A673 (cell line): ENCODE measurements at places on chromosomes 5 and 9.

DNA sequence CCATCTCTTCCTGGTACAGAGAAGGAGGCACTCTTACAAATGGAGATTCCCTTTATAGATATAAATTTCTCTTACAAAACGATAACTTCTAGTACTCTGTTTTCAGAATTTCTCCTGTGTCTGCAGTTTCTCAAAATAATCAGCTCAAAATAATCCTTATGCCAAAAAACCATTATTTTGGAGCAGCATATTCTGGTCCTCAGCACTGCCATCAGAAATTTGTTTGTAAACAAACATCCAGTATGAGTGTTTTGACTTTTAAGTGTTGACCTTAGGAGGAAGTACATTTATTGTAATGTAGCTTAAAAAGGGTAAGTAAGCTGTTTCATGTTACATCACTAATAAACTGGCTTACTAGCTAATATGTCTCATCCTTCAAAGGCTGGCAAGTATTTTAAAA is 52.8 kb upstream of the SNAPC3 start:
- no peak for DNase-seq

DNA sequence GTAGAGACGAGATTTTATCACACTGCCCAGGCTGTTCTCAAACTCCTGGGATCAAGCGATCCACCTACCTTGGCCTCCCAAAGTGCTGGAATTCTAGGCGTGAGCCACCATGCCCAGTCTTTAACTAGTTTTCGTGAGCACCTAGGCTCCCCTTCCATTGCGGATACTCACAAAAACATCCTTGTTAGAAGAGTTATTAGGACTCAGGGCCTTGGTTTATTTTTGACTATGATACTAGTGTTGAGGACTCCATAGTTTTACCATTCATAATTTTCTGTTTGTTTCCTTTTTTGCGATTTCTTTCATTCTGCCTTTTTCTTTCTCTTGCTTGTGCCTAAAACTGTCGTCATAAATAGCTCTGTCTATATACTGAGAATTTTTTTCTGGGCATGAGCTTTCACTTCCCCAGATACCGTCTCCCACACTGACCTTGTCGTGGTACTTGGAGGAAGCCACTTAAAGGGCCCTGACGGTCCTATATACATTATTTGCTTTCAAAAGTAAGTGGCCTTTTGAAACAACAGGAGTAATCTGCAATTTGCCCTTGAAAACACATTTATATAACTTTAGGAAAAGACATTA is 5.2 kb downstream of the F2R start:
- DNase-seq = no peak

DNA sequence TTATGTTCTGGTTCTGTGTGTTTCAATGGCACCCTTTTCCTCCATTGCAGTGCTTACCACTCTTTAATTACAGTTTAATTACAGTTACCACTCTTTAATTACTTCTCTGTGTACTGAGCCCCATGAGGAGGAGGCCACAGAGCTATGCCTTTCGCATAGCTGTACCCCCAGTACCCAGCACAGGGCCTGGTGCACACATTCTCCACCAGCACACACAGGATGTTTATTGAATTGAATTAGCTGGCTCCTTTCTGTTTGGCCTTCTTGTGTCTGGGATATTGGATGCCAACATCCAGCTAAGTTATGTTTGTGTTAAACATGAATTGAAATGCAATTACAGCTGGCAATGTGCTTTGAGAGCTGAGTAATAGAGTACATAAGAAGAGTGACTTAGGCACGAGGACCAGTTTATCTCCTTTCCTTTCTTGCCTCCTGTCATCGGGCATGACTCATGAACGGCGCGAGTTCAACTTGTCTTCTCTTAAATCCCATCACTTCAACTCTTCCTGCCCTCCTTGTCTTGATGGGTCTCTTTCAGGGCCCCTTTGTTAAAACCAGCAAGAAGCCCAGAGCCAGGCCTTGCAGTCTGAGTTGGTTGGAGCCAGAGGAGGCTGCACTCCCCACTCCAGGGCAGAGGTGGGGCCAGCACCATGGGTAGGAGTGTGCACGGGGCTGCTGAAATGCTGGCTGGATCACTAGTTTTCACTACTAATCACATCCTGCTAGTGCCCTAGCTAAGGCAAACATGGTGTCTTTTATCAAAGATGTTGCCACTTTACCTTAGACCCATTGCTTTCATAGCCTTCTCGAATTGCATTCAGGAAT is 37.4 kb downstream of the MVB12B start:
- no peak for DNase-seq

- DNase-seq = peak; percentile 80
These were observed 6.8 kb downstream of the MRPL36 start for GRCh38 chr5:1792842-1793266.

DNA sequence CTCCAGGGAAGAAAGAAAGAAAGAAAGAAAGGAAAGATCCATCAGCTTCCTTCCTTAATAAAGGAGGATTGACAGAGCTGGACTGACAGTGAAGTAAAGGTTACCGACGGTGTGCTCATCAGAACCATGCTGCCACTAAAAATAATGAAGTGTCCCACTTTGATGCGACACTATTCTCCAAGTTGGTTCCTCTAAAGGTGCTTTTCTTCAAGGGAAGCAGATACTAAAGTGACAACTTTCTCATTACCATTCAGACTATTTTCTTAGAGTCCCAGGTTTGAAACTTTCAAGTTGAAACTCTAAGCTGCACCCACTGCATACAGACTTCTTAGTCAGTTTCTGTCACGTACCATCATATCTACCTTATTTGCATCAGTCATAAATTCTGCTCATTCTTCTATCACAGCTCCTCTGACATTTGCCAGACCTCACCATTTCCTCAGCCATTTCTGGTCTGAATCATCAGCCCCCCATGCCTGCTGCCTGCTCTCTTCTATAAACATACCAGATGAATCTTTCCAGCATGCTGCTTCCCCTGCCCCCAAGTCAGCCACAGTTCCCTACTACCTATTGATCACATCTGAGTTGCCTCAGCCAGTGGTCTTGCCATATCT is 177.6 kb downstream of the DEPDC1B start:
- no peak for DNase-seq

DNA sequence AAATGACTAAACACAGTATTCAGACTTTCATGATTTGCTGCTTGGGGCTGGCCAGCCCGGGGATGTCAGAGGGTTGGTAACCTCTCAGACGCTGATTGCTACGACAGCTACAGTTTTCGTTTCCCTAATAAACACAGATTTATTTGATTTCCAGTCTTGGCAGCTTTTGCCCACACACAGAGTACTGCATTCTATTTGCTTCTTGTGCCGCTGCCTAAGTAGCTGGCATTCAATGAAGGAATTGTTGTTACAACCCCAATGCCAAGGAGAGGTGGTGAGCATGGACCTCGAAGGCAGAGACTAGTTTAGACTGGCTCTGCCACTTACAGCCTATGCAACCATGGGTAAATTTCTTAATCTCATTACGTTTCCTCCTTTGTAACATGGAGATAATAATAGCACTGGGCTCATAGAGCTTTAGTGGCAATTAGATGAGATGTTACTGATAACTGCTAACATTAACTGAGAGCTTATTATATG is 247.1 kb upstream of the PANK3 start:
- DNase-seq = peak; percentile 5

- peak; percentile 21 for DNase-seq
These were observed 35.6 kb upstream of the ATP6V1G1 start for GRCh38 chr9:114551750-114552685.

DNA sequence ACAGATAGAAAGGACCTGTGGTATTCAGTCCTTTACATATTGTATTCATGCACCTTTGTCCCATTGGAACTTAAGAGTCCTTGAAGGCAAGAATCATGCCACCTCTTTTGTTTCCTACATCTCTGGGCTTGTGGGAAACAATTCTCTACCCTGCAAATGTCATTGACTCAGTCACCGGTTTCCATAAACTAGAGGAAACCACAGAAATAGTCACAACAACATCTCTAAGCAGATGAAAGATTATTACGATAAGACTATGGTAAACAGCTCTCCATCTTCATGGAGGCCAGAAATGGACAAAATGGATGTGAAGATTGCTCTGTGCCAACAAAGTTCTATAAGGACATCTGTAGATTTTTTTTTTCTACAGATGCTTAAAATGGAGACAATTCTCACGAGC is 165.5 kb downstream of the PIK3R1 start:
- no peak for DNase-seq

DNA sequence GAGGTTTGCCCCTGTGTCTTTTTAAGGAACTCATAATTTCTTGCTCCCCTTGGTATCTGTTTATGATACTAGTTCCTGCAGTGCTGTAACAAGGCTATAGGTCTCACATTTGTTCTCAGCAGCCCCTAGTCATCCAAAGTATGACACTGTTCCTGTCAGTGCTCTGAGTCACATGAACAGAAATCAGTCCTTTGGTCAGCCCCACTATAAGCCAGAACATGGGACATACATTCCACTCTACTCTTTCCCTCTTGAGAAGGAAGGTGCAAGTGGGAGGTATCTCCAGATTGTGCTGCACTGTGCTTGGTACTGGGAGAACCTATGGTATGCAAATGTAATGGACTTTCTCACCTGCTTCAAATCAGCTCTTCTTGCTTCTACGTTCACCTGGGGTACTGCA is 87.0 kb downstream of the IARS1 start:
- DNase-seq = no peak

- peak; percentile 80 for DNase-seq
These were observed 54.9 kb downstream of the NDST1 start for GRCh38 chr5:150562832-150563231.

DNA sequence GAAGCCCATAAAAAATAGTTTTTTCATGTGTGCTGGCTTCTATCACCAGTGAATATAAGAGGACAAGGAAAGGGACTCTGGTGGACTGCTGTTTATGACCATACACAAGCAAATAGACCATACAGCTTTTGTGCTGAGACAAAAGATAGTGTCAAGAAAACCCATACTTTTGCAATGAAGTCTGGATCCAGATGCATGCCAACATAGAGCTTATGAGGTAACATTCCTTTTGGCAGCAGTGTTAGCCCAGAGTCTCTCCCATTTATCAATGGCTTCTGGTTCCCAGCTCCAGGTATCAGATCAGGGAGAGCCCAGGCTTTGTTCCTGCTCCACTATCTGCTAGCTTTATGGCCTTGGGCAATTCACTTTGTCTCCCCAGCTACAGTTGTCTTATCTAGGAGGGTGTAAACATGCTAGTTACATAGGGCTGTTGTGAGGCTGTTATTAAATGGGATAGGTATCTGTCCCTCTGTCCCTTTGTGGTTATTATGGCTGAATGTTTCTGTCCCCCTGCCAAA is 55.6 kb downstream of the CCDC192 start:
- no peak for DNase-seq

DNA sequence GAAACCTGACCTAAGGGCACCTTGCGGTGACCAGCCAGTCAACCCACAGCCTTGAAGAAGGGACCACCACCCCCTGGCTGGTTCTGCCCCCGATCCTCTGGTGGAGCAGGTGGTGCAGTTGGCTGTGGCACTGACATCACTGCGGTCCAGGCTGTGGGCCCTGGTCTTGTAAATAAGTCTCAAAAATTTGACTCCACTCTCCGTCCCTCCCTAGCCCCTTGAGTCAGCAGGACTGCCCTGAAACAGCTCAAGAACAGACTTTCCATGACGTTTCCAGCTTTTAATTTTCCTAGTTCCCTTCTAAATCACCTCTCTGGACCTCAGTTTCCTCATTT is 134.8 kb upstream of the BOD1 start:
- no peak for DNase-seq

- no peak for DNase-seq
These were observed 321.6 kb downstream of the EDIL3 start for GRCh38 chr5:84063041-84063440.
